ENCODE measurements at places on chromosomes 3 and 15.

- DNase-seq: no peak
Observed at GRCh38 chr3:59422312-59422711, 372.5 kb upstream of the CFAP20DC start.

GRCh38 chr3:17643691-17644090 is 98.7 kb downstream of the TBC1D5 start:
- no peak for DNase-seq

DNA sequence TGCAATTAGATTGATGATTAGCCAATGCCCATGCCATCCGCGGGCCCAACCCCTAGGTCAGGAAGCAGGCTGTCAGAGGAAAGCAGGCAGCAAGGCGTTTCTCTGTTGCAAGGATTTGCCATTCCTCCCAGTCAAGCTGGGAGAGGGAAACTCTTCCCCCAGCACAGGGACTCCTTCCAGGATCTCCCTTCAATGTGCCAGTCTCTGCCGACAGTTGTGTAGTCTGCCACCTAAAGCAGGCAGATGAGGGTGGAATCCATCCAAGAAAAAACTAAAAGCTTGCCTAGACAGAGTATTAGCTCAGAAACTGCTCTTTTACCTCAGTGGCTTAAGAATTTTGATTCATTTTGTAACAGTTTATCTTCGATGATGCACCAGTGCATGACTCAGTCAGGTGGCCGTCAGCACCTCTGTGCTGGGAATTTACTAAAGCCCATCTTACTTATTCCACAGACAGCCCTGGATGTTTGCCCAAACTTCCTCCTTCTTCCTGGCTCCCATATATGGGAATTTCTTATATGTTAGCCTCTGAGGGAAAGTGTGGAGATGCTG is 501.5 kb upstream of the THBS1 start:
- no peak for DNase-seq

DNA sequence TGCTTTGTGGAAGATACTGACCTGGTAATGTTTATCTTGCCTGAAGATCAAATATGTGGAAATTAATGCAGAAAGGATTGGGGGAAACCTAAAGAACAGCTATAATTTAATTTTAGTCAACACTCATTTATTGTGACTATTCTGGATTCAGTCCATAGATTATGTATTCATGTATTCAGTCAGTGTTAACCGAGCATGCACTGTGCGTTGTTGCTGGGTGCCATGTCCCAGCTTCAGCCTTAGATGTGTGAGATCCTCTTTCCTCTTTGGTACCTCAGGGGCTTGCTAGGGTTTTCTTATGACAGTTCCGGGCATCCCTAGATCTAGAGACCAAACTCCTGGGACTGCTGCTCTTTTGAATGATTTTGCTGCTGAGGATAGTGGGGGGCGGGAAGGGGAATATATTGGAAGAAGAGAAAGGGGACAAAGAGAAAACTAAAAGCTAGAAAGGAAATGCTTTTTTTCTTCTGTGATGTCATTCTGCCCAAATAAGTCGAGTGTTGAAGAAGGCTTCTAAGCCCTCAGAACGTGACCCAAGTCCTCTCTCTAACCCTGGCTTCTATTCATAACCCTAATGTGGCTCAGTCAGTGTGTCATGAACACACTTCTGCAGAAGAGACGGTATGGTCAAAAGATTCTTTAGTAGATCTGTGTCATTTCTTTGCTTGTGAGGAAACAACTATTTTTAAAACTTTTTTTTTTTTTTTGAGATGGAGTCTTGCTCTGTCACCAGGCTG is 33.5 kb downstream of the STARD9 start:
- no peak for DNase-seq

GRCh38 chr15:72195101-72195511 is 2.5 kb downstream of the GRAMD2A start:
- DNase-seq: peak; percentile 85

DNA sequence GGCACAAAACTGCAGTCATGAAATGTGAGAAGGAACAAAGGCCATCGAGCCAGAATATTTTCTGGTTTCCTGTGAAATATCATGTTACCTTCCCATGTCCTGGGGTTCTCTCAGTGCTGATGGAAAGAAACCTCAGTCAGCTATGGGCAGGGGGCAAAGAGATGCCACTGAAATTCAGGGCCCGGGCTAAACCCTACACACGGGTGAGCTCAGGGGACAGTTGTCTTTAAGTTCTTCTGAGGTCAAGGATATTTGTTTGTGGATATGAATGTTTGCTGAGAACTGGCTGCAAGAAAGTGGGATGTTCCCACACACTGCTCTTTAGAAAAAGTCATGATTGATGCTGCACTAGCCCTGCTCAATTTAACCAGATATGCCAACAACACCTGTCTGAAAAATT is 187.2 kb downstream of the MEX3B start:
- DNase-seq: no peak

Data from GDM1 (cell line).